ENCODE measurements at places on chromosomes 2 and 18.

GRCh38 chr18:39799006-39799405 is 2156.0 kb upstream of the PIK3C3 start:
- H3K27me3 ChIP-seq = no peaks in the 10 kb centered on the region
- H3K36me3 ChIP-seq = peaks cover under 1% of the 10 kb centered on the region
- peak overlapping the region; percentile 36 for H3K4me3 ChIP-seq
- H3K4me1 ChIP-seq = no peaks in the 10 kb centered on the region
- no peak for DNase-seq

- no peak for DNase-seq
- H3K27ac ChIP-seq = no peak overlapping the region
- H3K27me3 ChIP-seq = no peaks in the 10 kb centered on the region
- H3K36me3 ChIP-seq = no peaks in the 10 kb centered on the region
- H3K4me1 ChIP-seq = peaks cover 10% of the 10 kb centered on the region
- no peak overlapping the region for H3K4me3 ChIP-seq
Measured at GRCh38 chr2:189870381-189871085, 86.3 kb downstream of the PMS1 start.

- peaks cover 4% of the 10 kb centered on the region for H3K36me3 ChIP-seq
- H3K27ac ChIP-seq = no peak overlapping the region
- DNase-seq = no peak
- H3K4me3 ChIP-seq = no peak overlapping the region
- no peaks in the 10 kb centered on the region for H3K4me1 ChIP-seq
Measured at GRCh38 chr2:44974064-44974715, 32.7 kb downstream of the SIX3 start.

DNA sequence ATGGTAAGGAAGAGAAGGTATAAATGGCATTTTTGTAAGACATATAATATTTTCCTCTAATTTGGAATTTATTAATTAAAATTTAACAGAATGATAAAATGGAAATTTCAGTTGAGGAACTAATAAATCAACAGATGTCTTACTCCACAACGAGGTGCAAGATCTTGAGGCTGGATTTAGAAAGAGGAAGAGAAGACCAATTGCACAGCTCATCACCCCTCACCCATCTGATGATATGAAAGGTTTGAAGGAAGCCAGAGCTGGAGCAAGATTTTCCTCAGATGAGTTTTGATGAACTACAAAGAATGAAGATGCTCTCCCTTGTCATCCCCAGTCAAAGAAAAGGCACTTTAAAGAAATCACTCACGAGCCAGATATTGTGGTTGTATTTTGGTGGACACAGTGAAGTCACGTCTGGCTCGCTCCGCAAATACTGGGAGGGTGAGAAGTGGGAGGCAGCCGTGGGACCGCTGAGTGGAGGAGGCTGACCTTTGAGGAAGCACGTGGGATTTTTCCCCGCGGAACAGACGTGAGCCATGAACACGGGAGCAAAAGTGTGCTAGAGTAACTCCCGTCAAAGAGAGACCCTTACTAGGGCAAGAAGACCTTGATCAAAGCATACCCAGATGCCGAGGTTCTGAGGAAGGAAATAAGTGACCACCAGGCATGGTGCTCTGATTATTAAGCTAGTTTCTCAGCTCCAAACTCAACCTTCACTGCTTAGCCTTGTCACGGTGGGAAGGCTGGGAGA is 511.4 kb downstream of the RNF144A start:
- H3K27me3 ChIP-seq = no peaks in the 10 kb centered on the region
- H3K27ac ChIP-seq = peak overlapping the region; percentile 75
- H3K4me3 ChIP-seq = no peak overlapping the region
- H3K36me3 ChIP-seq = peaks cover 3% of the 10 kb centered on the region

- H3K4me1 ChIP-seq = peaks cover 31% of the 10 kb centered on the region
- peaks cover 4% of the 10 kb centered on the region for H3K36me3 ChIP-seq
- H3K27me3 ChIP-seq = no peaks in the 10 kb centered on the region
- no peak for DNase-seq
- no peak overlapping the region for H3K4me3 ChIP-seq
Measured at GRCh38 chr2:128309280-128310093, 9.2 kb downstream of the HS6ST1 start.

- H3K27me3 ChIP-seq = peaks cover 41% of the 10 kb centered on the region
- no peaks in the 10 kb centered on the region for H3K4me1 ChIP-seq
- H3K27ac ChIP-seq = no peak overlapping the region
- no peak for DNase-seq
- no peaks in the 10 kb centered on the region for H3K36me3 ChIP-seq
Measured at GRCh38 chr2:234841321-234842015, 110.3 kb upstream of the SH3BP4 start.

- H3K4me3 ChIP-seq = no peak overlapping the region
- no peak for DNase-seq
- no peaks in the 10 kb centered on the region for H3K4me1 ChIP-seq
- no peak overlapping the region for H3K27ac ChIP-seq
Measured at GRCh38 chr18:55863876-55864275, 275.9 kb upstream of the TCF4 start.
